ENCODE measurements at places on chromosomes 1 and 21. TPM values are rescaled to one million over a fixed set of nuclear protein-coding genes. Genes with fewer than 3 reads are reported as not detected.
A peak's percentile ranks its signal among the peaks of the same experiment; 100 is the strongest.

RPTN gene
- total RNA-seq, result not detected

SPRR2E gene
- not detected for total RNA-seq

GRCh38 chr1:9746651-9747050 lies 77.1 kb downstream of the CLSTN1 start:
- H3K4me3 ChIP-seq, result no peak overlapping the region
- no peak overlapping the region for H3K27ac ChIP-seq
- no peaks in the 10 kb centered on the region for H3K4me1 ChIP-seq
- no peaks in the 10 kb centered on the region for H3K27me3 ChIP-seq

PLEKHN1 gene
- 0.85 TPM for total RNA-seq

S100A3 gene
- total RNA-seq, result not detected

DNA sequence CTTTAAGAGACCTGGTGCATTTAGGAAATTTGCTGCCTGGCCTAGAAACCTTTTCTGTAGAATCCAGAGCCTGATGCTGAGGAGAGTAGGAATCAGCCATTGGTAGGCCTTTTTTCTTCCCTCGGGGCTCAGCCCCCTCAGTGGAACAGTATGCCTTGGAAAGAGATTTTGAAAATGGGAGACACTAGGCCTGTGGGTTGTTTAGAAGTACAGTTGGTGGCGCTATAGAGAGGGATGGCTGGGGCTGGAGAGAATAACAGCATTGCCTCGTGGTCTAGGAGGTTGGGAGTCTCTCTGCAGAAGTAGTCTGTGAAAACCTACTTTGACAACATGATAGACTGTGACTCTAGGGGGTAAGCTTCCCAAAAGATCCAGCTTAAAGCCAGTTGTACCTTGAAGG lies 8.2 kb downstream of the KIF2C start:
- H3K4me1 ChIP-seq, result peaks cover 10% of the 10 kb centered on the region
- no peak overlapping the region for H3K27ac ChIP-seq
- H3K27me3 ChIP-seq, result no peaks in the 10 kb centered on the region
- peaks cover 31% of the 10 kb centered on the region for H3K36me3 ChIP-seq
- no peak for DNase-seq

SIPA1L2 gene
- 1.7 TPM for total RNA-seq

PCSK9 gene
- not detected for total RNA-seq

F5 gene
- total RNA-seq, result 39.7 TPM

DNA sequence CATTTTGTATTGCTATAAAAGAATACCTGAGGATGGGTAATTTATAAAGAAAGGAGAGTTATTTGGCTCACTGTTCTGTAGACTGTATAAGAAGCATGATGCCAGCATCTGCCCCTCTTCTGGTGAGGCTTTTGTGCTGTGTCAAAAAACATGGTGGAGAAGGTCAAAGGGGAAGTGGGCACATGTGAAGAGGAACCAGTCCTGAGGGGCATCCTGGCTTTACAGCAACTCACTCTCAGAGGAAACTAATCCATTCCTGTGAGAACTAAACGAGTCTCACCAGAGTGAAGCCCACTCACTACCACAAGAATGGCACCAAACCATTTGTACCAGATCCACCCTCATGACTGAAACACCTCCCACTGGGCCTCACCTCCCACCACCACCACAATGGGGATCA lies 18.8 kb upstream of the SELP start:
- no peak for DNase-seq
- H3K4me1 ChIP-seq, result peaks cover 40% of the 10 kb centered on the region
- peak overlapping the region; percentile 92 for H3K27ac ChIP-seq
- no peaks in the 10 kb centered on the region for H3K27me3 ChIP-seq

- H3K36me3 ChIP-seq, result peaks cover 2% of the 10 kb centered on the region
- H3K4me1 ChIP-seq, result no peaks in the 10 kb centered on the region
- no peak overlapping the region for H3K4me3 ChIP-seq
- H3K27ac ChIP-seq, result no peak overlapping the region
- no peak for DNase-seq
These were observed 51.5 kb upstream of the CNIH3 start for GRCh38 chr1:224564454-224565084.

- no peak overlapping the region for H3K27ac ChIP-seq
- no peak overlapping the region for H3K4me3 ChIP-seq
- H3K4me1 ChIP-seq, result no peaks in the 10 kb centered on the region
- no peak for DNase-seq
These were observed 161.5 kb downstream of the CENPF start for GRCh38 chr1:214764502-214764901.

- H3K27me3 ChIP-seq, result no peaks in the 10 kb centered on the region
- H3K4me3 ChIP-seq, result no peak overlapping the region
- no peak overlapping the region for H3K27ac ChIP-seq
These were observed 956 bp upstream of the SCAF4 start for GRCh38 chr21:31732597-31733550.

- H3K4me1 ChIP-seq, result no peaks in the 10 kb centered on the region
- H3K36me3 ChIP-seq, result no peaks in the 10 kb centered on the region
- DNase-seq, result no peak
- no peak overlapping the region for H3K27ac ChIP-seq
These were observed 225.4 kb downstream of the TRABD2B start for GRCh38 chr1:47771751-47772150.

DNA sequence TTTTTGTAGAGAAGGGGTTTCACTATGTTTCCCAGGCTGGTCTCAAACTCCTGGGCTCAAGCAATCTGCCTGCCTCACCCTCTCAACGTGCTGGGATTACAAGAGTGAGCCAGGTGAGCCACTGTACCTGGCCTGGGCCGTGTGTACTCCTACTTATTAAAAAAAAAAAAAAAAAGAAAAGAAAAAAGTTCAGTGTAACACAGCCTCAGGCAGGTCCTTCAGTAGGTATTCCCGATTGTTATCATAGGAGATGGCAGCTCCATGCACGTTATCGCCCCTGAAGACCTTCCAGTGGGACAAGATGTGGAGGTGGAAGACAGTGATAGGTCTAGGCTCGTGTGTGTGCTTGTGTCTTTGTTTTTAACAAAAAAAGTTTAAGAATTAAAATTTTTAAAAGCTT lies 3.3 kb downstream of the ECHDC2 start:
- no peak overlapping the region for H3K4me3 ChIP-seq
- no peak for DNase-seq
- no peak overlapping the region for H3K27ac ChIP-seq
- H3K27me3 ChIP-seq, result no peaks in the 10 kb centered on the region

GRCh38 chr1:220076861-220077762 lies 12.5 kb downstream of the BPNT1 start:
- H3K4me1 ChIP-seq, result no peaks in the 10 kb centered on the region
- H3K27me3 ChIP-seq, result no peaks in the 10 kb centered on the region
- no peak overlapping the region for H3K27ac ChIP-seq
- DNase-seq, result no peak
- H3K4me3 ChIP-seq, result no peak overlapping the region

BCAS2 gene
- 68.0 TPM for total RNA-seq

TNNT2 gene
- total RNA-seq, result not detected

CMPK1 gene
- total RNA-seq, result 102 TPM

DNA sequence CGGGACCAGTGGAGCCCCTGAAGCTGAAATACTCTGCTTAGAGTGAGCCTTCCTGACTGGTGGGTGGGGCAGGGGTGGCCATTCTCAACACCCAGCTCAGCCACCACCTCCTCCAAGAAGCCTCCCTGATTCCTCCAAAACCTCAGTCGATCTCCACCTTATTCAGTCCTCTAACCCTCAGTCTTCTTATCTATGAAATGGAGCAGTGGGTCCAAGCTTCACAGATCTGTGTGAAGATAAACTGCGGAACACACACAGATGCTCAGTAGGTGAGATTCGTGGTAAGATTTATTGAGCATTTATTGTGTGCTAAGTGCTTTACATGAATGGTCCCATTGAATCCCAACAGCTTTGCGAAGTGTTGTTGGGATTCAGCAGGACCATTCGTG lies 93.1 kb upstream of the RUNX3 start:
- peaks cover 4% of the 10 kb centered on the region for H3K36me3 ChIP-seq
- no peaks in the 10 kb centered on the region for H3K27me3 ChIP-seq
- H3K4me3 ChIP-seq, result peak overlapping the region; percentile 71
- H3K4me1 ChIP-seq, result peaks cover 86% of the 10 kb centered on the region
- H3K27ac ChIP-seq, result peak overlapping the region; percentile 90

- H3K27me3 ChIP-seq, result peaks cover 31% of the 10 kb centered on the region
- no peak overlapping the region for H3K27ac ChIP-seq
- DNase-seq, result no peak
- no peak overlapping the region for H3K4me3 ChIP-seq
- H3K4me1 ChIP-seq, result peaks cover 2% of the 10 kb centered on the region
- H3K36me3 ChIP-seq, result no peaks in the 10 kb centered on the region
These were observed 20.0 kb upstream of the CPT2 start for GRCh38 chr1:53176452-53177208.

THEM5 gene
- not detected for total RNA-seq

TMEM82 gene
- not detected for total RNA-seq

ADGRL4 gene
- total RNA-seq, result not detected

DNA sequence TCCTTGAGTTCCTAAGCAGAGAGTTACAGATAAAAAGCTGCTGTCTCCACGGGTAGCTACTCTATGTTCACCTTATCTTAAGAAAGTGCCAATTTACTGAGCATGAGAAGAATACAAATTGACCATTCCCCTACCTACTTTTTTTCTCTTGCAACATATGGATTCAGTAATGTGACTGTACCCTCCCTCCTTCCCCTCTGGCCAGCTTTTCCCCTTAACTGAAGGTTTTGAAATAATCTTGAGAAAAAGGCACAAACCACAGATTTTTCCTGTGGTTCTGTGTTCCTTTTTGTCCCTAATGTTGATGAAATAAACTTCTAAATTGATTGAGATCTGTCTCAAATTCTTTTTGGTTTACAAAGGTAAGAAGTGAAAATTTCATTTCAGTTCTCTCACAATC lies 2.6 kb upstream of the CD2 start:
- H3K27me3 ChIP-seq, result no peaks in the 10 kb centered on the region
- DNase-seq, result no peak
- peak overlapping the region; percentile 88 for H3K27ac ChIP-seq
- H3K4me1 ChIP-seq, result peaks cover 23% of the 10 kb centered on the region
- H3K4me3 ChIP-seq, result peak overlapping the region; percentile 58
- H3K36me3 ChIP-seq, result peaks cover 55% of the 10 kb centered on the region

GRCh38 chr1:12472798-12473551 lies 145.0 kb downstream of the DHRS3 start:
- peaks cover 94% of the 10 kb centered on the region for H3K4me1 ChIP-seq
- peak; percentile 87 for DNase-seq
- H3K4me3 ChIP-seq, result peak overlapping the region; percentile 59
- H3K27me3 ChIP-seq, result no peaks in the 10 kb centered on the region
- H3K36me3 ChIP-seq, result peaks cover 71% of the 10 kb centered on the region
- H3K27ac ChIP-seq, result peak overlapping the region; percentile 97

CCDC27 gene
- not detected for total RNA-seq
